ENCODE measurements at places on chromosomes 4 and X.

GRCh38 chrX:72142094-72142793, 10.5 kb upstream of the RTL5 start:
- DNase-seq: no peak

GRCh38 chrX:13419276-13419675, 99.4 kb upstream of the ATXN3L start:
- DNase-seq: no peak

DNA sequence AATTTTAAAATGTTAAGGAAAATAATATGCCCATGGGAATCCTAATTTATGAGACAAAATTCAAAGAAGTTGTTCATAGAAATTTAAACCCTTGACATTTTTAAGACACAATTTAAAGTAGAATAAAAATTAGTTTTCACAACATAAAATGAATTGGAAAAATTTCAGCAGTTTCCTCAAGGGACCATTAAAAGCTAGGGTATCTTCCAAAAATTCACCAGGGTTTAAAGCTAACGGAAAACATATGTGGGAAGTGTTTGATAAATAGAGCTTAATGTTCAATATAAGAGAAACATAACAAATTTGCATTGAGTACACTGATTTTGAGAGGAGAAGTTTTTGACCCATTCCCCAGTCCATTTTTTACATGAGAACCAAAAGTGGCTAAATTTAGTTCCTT, 228.9 kb upstream of the TTC29 start:
- no peak for DNase-seq

DNA sequence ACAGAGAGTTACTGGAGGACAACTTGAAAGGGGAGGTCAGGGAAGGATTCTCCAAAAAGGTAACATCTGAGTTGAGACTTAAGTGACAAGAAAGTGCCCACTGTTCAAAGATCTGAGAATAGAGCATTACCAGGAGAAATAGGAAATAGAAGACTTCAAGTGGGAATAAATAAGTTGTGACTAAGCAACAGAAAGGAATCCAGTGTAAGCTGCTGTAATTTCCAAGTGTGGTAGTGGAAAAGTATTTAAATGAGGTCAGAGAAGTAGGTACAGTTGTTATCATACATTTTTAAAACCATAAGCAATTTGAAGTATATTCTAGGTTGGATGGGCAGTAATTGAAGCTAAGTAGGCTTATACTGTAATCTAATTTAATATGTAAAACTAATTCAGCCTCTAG, 211.9 kb downstream of the FBXO8 start:
- no peak for DNase-seq

DNA sequence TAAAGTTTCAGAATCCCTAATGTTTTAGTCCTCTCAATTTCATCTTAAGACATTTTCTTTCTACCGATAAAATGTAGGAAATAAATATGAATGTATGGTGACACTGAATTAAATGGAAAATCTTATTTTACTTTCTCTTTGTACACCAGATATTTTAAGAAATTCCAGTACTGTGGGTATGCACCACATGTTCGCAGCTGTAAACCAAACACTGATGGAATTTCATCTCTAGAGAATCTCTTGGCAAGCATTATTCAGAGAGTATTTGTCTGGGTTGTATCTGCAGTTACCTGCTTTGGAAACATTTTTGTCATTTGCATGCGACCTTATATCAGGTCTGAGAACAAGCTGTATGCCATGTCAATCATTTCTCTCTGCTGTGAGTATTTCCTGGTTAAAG, 26.9 kb downstream of the C4orf46 start:
- DNase-seq: no peak

GRCh38 chr4:135072553-135072952, 871.0 kb upstream of the PABPC4L start:
- no peak for DNase-seq
